Fibroblast of pulmonary artery (primary cell): ENCODE measurements at places on chromosomes 7 and 10.

DNA sequence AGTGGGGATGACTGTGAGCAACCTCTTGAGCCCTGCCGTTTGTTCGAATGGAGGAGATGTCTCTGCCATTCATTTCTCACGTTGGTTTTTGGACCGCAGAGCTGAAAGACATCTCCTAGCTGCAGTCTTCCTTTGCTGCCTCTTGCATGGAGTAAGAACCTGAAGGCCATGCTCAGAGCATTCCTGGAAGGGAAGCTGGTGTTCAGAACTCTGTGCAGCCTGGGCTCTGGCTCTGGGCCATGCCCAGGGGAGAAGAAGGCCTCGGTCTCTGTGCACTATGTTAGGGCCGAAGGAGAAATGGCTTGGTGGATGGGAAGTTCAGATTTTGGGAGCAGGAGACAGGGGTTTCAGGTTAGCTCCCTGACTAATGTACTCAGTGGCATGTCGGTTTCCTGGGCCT is 22.9 kb downstream of the SFTPD start:
- DNase-seq = no peak

- no peak for DNase-seq
Observed at GRCh38 chr7:103715376-103716120, 269.5 kb upstream of the SLC26A5 start.

DNA sequence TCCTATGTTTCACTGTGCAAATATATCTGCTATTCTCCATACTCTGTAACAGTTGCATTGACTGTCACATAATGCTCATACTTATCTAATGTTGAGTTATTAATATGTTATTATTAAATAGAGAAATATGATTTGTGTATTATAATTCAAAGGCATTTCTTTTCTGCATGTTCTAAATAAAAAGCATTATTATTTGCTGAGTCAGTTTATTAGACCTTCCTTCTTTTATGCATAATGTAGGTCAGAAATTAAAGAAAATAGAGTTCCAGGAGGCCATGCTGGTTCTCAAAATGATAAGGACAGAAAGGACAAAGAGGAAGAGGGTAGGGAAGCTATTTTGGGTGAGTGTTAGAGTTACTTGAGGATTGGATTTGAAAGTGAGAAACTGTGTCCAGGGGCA is 50.7 kb downstream of the CYP2C9 start:
- DNase-seq = no peak

- peak; percentile 8 for DNase-seq
Observed at GRCh38 chr10:111077479-111077784, 603 bp downstream of the ADRA2A start.

DNA sequence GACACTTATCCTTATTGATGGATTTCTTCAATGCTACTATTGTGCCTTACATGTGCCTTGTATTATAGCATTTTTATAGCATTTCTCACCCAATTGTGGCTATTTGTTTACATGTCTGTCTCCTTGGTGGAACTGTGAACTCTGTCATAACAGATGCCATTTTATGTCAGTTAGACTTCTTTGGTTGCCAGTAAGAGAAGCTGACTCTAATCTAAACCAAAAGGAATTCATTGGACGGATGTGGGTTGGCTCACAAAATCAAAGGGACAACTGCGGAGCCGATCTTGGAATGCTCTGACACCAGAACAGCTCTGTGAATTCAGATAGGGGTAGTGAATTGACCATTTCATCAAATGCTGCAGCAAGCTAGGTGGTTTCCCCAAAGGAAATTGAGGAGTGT is 15.0 kb downstream of the GARIN1A start:
- no peak for DNase-seq

DNA sequence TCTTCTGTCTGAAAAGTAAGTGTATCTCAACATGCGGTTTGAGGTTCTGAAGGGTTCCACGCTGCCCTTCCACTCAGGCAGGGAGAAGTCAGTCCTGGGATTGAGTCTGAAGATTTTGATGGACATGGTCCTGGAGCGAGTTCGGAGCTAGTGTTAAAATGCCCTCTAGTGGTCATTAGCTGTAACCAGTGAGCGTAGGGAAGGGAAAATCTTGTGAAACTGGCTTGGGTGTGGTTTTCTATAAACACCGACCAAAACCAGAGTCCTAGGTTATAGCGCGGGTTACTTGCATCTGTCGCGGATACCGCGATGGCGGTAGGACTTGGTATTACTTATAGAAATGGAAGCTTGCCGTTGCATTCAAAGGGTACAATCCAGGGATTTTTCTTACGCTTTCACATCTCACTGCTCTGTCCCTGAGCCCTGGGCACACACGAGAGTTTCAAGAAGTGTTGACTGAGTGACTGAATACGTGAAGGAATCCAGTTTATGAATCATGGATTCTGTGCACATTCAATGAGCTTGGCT is 348.2 kb upstream of the C7orf33 start:
- DNase-seq = peak; percentile 68

DNA sequence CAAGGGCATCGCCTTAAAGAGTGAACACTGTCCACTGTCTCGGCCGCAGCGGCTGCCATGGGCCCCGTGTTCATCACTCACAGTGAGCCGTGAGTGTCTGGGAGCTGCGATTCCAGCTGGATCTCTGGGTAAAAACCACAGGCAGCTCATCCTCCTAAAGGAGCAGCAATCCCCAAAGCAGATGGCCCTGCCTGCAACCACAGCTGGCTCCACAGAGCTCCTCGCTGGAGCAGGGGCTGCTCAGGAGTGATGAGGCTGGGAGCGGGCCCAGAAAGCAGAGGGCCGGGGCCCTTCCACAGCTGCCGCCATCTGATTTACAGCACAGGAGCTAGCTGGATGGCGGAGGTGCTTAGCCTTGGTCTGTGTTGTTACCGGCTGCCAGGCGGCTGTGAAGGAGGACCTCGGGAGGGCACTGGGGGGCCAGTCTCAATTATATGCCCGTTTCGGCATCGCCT is 6.6 kb upstream of the TMEM184A start:
- no peak for DNase-seq

GRCh38 chr10:69398466-69398865 is 18.3 kb downstream of the TACR2 start:
- no peak for DNase-seq

DNA sequence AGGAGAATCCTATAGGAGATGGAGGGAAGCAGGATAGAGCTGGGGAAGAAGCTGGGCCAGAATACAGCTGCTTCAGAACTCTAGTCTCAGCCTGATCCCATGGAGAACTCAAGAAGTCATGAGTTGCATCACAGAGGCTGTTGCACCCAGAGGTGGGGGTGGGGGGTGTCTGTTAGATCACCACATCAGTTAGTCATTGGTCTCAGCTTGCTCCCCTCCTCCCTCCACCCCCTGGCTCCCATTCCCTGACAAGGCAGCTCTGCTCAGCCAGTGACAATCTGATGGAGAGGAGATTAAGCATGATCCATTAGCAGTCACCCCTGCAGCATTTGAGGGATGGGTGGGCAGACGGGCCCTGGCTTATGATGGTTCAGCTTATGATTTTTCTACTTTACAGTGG is 58.4 kb upstream of the FGL2 start:
- peak; percentile 26 for DNase-seq

- peak; percentile 84 for DNase-seq
Observed at GRCh38 chr7:7176406-7177043, 5.8 kb upstream of the C1GALT1 start.

DNA sequence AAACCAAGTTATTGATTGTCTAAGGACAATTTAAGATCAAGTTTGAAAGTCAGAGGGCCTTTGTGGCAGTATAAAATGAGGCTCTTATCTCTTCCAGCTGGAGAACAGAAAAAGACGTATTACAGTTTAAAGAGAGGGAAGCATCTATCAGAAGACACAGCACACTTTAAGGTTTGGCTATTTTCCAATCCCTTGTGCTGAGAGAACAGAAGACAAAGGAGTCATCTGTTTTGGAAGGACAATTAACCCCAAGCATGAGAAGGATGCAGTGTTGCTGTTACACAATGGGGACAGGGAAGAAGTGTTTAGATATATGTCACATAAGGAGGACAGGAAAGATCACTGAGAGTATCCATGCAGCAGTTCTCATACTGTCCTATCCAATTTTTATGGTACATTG is 1224.2 kb upstream of the SORCS1 start:
- no peak for DNase-seq

DNA sequence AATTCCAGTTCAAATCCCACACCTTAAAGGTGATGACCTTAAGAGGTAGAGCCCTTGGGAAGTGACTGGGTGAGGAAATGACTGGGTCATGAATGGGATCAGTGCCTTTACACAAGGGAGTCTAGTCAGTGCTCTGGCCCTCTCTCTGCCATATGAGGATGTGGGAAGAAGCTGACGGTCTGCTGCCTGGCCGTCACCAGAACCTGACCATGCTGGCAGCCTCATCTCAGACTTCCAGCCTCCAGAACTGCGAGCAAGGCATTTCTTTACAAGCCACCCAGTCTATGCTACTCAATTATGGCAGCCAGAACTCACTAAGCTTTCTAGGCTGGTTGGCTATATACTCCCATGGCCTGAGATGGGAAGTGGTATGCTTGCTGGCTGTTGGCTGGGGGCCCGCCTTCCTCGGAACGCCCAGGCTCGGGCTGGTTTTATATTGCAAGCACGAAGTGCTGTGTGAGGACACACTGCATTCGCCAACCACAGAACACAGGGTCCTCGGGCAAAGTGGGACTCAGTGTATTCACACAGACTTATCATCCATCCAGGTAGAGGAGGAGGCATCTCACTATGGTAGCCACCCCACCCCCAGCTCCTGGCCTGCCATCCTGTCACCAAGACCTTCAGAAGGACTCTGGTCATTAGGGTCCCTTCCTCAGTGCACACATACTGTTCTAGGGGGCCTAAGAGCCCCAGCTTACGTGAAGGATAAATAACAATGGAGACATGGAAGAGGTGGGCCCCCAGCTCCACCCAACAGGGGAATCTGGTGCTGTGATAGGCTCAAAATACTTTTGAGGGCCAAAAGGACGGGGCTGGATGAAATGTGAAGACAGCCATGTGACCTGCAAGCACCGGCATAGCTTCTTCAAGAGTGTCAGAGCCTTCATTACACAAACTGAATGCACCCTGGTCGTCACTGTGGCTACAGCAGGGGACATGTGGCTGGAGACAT is 49.0 kb downstream of the ZRANB1 start:
- no peak for DNase-seq

GRCh38 chr7:16066805-16067459 is 354.4 kb downstream of the CRPPA start:
- no peak for DNase-seq

DNA sequence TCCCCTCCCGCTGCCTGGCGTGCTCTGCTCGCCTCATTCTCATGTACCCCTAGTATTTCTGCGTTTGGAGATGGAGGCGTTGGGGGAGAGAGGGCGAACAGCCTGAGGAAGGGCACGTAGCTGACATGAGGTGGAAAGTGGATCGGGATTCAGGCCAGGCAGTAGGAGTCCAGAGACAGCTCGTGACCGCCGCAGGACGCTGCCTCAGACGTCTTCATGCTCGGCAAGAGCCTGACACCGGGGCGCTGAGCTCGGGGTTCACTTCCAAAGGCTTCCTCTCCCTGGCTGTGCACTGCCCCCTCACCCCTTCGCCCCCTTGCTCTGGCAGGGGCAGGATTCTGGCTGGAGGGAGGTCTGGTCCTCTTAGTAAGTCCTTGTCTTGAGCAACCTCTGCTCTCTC is 374.4 kb upstream of the MKI67 start:
- no peak for DNase-seq

DNA sequence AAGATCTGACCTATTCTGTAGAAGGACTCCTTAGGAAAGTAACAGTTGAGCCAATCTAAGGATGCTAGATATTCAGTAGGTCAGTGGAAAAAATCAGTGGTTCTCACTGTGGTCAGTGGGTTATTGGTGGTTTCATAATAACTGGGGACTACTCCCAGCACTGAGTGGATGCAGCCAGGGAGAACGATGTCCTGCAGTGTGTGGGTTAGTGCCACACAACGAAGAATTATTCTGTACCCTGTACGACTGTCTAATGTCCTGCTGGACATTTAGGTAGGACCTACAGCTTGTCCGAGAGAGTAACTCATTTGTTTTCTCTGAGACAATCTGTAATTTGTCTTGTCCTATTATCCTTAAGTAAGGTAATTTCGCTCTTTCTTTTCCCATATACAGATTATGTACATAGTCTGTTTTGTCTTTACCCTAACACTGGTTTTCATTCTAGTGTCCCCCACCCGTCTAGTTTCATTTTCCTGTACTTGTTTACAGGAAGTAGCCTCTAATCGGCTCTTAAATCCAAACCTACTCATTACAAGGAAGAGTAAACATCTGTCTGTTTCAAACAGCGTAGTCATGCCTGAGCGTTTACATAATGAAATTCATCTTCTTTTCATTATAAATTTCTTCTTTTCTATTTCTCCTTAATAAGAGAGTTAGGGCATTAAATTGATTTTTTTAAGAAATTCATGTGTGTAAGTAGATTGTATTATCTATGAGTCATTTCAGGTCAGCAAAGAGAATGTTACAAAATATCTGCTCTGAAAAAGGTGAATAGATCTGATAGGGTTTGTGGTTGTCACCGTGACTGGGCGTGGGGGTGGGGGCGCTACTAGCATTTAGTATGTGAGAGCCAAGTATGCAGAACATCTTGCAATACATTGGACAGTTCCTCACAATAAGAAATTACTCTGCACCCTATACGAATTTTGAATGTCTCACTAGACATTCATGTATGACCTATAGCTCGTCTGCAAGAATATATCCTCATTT is 8.3 kb upstream of the ZC3HAV1L start:
- DNase-seq = no peak

GRCh38 chr7:121187222-121187621 is 141.6 kb upstream of the WNT16 start:
- DNase-seq = no peak

DNA sequence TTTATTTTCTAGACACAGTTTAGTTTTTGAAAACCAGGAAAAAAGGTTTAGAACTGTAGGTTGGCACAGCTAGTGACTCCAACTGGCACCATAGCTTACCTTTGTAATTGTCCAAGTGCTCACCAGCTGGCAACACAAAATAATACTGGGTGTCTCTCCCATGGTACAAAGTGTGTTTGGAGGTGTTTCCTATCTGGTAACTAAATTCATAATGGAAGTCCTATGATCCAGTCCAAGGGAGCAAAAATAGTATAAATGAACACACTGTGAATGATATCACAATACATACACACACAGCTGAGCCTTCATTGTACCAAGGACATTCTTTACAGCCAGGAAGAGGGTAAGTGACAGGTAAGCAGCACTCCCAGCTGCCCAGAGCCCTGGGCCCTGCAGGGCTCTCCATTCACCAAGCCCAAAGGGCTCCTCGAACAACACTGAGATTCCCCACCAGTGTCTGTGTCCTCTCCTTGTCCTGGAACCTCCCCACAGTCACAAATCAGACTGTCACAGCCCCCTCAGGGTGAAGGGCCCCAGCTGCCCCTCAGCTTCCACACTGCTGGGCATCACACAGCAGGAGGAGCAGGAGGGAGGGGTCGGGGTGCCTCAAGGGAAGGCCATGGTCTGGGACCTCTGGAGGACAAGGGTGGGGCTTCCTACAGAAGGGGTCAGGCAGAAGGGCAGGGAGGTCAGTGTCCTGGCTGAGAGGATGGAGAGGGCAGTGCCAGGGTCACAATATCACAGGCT is 72.1 kb downstream of the PKD1L1 start:
- no peak for DNase-seq

DNA sequence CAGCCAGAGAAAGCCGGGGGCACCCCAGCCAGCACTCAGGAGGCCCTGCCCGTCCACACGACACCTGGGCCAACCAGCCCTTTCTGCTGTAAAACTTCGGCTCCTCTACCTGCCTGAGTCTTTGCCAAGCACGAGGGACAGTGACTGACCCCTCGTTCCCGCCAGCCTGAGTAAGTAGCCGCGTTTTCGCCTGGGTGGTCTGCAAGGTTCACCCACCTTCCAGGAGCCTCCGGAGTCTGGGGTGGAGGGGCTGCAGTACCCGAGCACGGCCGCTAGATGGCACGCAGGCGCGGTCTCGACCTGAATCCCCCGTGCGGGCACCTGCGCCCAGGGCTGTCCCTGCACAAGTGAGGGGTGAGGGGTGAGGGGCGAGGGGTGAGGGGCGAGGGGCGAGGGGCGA is 192.7 kb downstream of the PTPRN2 start:
- DNase-seq = no peak
